ENCODE measurements at places on chromosomes 1 and 21.

GRCh38 chr21:44460441-44460755 lies 5.1 kb downstream of the LRRC3 start:
- no peak for DNase-seq

GRCh38 chr1:111538343-111539025 lies 35.1 kb upstream of the ADORA3 start:
- no peak for DNase-seq

- DNase-seq = peak; percentile 78
Measured at GRCh38 chr1:20717452-20718342, at the start of gene KIF17. TSS of gene KIF17 (minus strand) at chr1:20718007. CDS start at chr1:20717706, 301 bp downstream.

DNA sequence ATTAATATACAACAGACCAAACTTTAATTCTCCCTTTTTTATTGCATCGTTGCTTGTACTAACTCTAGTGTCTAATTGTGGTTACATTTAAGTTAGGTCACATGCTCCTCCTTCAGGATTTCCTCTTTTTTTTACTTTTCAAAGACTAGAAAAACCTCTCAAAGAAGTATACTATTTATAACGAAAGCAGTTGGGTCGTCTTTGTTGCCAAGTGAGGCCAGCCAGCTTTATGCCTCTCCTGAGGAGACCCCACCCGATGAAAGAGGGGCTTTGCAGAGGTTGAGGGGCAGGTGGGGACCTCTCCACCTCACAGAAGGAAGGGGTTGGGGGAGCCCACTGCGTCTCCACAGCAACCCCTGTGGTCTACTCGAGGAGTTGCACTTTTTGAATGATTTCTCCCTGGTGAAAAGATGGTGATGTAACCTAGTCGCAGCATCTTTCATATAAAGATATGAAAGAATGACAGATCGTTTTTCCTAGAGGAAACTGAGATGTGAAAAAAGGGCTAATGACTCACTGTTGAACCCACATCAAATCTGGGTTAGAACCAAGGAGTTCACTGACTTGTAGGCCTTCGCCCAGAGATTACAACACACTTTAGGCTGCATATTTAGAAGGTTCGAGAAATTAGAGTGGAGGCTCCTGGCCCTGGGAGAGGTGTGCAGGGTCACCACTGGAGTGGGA lies 6.4 kb downstream of the TGFB2 start:
- DNase-seq = peak; percentile 26

DNA sequence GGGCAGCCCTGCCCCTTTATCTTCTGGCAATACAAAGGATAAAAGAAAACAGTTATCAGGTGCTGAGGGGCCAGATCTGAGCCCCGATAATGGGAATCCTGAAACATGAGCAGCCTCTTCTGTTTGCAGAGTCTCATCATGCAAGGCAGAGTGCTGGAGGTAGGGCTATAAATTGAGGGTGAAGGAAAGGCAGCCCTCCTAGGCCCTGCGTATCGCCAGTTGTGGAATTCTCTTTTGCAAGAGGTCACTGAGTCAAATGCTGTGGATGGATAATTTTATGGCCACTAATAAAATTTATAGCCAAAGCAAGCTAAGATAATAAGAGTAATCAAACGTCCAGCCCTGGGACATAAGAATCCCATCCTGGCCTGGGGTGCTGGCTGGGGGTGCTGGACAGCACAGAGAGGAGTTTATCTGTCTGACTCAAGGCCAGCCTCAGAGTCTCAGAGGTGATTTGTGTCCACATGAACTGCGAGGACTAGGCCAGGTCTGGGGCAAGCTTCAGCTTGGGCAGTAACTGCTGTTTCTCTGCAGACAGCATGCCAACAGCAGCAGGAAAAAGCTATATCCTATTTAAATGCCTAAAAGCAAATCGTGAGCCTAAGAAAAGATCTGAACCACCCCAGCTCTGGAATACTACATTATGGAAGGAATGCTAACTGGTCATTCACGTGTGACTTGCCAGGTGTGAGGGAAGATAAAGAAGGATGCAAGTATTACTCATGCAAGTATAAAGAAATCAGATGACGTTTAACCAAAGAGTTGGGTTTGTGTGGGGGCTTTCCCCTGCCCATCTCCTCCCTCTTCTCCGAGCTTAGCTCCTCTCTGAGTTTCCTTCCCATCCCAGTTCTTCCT lies 254.8 kb downstream of the KIF26B start:
- DNase-seq = no peak

DNA sequence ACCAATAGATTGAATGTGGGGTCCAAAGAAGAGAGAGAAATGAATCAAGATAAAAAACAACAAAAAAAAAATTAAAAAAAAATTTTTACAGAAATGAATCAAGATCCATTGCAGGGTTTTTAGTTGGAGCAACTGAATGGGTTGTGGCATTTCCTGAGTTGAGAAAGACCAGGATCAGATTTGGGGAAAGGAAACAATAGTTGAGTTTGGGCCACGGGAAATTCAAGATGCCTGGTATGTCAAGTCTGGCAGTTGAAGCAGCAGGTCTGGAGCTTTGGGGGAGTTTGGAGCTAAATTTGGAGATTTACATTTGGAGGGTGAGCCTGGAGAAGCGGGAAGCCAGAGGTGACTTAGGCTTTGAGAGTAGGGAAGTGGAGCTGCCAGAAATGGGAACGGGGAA lies 22.6 kb downstream of the ATP8B2 start:
- no peak for DNase-seq

DNA sequence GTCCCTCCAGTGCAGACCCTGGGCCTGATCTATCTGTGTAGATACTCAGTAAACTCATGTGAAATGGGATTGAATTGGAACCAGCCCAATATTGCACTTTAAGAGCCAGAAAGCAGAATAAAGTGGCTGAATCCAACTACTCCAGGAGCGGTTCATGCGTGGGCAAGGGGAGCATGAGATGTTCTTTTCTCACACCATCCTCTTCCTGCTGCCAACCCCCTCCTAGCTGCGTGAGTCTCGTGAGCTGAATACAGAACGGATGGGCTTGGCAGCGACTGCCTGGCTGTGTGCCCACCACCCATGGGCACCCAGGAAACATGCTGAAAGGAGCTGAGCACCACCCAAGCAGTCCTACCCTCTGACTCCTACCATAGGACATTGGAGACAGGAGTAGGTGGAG lies 128.3 kb downstream of the ELAVL4 start:
- no peak for DNase-seq

- no peak for DNase-seq
Measured at GRCh38 chr1:208239473-208240381, 4.5 kb downstream of the PLXNA2 start.

DNA sequence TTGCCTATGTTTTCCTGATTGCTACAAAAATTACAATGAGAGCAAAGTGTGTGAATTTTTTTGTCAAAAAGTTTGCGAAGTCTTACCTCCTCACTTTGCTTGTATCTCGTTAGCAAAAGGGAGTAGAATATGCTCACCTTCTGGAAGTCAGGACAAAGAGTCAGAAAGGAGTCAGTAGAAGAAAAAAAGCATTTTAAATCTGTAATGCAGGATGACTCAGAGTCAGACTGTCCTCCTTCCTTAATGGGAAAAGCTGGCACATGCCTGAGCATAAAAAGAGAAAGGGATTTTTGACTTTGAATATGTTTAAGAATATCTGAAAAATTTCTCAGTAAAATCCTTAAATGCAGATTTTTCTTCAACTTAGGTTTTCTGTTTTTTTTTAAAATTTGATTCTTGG lies 14.2 kb upstream of the VN1R5 start:
- peak; percentile 38 for DNase-seq

DNA sequence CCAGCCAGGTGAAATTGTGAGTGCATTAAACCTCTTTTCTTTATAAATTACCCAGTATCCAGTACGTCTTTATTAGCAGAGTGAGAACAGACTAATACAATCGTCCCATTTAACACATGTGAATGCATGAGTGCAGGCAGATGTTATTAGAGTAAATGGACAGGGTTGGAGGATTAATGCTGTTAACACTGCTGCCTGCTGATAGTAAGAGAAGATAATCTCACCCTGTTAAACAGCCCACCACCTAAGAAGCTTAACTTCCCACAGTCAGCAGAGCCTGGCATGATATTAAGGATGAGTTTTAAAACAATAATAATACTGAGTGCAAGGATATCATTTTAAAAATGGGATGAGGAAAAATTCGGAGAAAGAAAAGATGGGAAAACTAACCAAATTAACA lies 181.4 kb upstream of the LHX8 start:
- DNase-seq = no peak

GRCh38 chr1:81549588-81550127 lies 251.1 kb upstream of the ADGRL2 start:
- DNase-seq = peak; percentile 72

DNA sequence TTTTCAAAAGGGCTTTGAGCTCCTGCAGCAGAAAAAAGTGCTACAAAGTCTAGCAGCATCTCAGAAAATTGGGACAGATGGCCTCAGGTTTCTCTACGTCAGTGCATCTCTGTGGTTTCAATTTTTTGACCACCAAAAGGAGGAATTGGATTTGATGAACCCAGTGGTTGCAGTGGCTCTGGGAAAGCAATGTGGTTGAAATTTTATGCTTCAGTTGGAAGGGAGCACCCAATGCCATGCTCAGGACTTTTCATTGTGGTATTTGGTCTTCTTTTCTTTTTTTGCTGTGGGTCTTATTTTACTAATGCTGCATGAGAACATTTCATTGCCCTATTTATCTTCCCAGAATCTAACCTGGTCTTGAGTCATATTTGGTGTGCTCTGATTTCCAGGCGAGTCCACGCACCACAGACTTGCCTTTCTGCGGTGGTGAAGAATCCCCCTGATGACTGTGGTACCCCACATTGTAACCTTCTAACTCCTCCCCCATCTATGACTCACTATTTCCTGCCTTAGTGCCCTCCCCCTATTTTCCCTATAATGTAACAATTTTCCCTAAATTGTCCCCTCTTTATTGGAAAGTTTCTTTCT lies 56.7 kb downstream of the S1PR1 start:
- DNase-seq = no peak

DNA sequence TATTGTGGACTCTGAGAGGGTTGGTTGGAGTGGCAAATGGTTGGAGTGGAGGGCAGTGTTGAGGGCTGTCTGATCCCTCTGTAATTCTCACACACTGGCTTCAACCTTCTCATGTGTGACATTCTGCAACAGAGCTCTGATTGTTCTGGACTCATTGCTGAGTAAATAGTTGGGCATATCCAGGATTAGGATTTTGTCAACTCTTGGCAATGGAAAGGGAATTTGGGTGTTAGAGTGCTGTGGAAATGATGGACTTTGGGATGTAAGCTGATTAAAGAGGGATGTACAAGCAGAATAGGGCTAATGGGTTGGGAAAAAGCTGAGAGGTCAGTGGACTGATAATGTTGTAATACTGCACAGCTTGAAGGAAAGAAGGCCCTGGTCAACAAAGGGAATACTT lies 16.5 kb downstream of the TLCD4 start:
- DNase-seq = no peak

- DNase-seq = no peak
Measured at GRCh38 chr1:215569986-215570824, 3.1 kb downstream of the KCTD3 start.

DNA sequence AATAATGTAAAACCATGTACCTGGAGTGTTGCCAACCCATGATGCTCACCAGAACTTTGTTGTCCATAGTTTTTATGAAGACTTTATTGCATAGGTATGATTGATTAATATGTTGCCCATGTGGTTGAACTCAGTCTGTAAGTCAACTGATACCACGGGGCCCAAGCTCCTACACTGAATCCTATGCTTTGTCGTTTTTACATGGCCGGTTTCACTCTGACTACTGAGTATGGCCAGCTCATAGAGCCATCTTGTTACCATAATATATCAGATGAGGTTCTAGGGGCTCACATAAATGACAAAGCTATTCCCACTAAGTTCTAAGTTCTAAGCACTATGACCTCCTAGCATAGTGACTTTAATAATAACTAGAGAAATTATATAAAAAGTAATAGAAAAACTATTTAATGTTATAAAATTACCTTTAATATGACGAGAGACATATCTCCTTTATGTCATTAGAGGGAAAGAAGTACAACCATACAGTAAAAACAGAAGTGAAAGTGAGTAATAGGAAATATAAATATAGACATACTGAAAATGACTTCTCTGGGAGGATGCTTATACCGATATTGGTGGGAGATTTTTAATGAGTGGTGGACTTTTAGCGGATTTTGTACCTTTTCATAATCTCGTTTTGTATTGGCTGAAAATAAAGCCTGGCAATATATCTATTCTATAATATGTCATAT lies 983.4 kb upstream of the PRMT6 start:
- DNase-seq = no peak

- no peak for DNase-seq
Measured at GRCh38 chr1:226609836-226610455, 61.4 kb downstream of the STUM start.

GRCh38 chr1:109814993-109815786 lies 51.5 kb upstream of the EPS8L3 start:
- no peak for DNase-seq

DNA sequence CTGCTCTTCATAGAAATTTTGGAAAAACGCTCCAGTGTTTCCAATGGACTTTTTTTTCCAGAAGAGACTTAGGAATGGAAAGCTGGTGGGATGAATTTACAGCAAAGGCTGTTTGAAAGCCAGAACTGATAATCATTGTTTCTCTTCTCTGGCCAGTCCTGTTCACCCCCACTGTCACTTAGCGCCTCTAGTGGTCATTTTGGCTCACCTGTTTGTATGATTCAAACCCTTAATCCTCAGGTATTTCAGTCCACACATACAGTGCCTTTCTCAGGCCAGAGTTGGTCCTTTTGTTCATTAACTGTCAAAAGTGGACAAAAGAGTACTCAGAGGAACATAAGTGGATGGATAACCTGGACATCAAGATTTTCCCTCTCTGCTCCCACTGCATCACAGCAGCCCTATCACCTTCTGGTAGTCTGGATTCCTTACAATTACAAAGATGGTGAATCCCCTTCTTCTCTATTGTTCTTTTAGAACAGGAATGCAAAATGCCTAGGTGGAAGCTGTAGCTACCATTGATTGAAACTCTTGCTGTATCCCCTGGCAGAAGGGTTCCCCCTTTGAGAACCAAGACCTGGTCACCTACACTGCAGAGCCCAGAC lies 177.6 kb upstream of the OLFM3 start:
- peak; percentile 33 for DNase-seq

DNA sequence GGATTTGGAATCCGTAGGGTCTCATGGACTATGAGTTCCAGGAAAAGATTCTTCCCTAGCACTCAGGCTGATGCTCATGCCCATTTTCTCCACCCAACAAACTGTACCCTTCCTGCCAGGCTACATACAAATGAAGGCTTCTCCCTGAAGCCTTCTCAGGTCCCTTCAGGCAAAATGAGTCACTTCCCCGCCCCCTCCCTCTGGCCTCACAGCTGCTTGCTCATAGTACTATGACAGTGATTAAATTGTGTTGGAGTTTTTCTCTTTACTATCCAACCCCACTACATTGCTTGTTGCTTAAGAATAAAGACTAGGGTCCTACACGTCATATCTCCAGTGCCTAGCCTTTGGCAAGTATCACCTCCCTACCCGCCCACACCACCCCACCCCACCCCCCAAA lies 207.6 kb upstream of the NFIA start:
- DNase-seq = peak; percentile 84

DNA sequence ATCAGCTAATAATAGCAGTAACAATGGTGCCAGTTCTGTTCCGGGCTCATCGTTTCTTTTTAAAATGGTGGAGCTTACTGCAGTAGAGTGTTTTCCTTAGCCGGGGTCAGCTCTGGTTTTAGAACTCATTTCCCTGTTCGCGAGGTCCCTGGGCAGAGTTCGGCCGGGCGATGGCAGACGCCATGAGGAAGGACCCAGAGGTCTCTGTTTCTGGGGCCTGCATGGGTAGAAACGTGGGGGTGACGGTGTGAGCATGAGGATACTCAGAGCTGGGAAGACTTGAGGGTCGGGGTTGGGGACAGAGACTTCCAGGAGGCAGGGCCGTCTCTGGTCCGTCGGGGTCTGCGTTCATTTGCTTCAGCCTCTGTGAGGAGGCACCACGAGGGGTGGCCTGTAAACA lies 38.8 kb downstream of the PRKCZ start:
- no peak for DNase-seq
